ENCODE measurements at places on chromosomes 11 and 22.
A peak's percentile ranks its signal among the peaks of the same experiment; 100 is the strongest.

- DNase-seq = no peak
These were observed 3.5 kb downstream of the CLDN5 start for GRCh38 chr22:19520566-19521305.

- DNase-seq = no peak
These were observed 89.0 kb downstream of the MICAL2 start for GRCh38 chr11:12199231-12199948.

DNA sequence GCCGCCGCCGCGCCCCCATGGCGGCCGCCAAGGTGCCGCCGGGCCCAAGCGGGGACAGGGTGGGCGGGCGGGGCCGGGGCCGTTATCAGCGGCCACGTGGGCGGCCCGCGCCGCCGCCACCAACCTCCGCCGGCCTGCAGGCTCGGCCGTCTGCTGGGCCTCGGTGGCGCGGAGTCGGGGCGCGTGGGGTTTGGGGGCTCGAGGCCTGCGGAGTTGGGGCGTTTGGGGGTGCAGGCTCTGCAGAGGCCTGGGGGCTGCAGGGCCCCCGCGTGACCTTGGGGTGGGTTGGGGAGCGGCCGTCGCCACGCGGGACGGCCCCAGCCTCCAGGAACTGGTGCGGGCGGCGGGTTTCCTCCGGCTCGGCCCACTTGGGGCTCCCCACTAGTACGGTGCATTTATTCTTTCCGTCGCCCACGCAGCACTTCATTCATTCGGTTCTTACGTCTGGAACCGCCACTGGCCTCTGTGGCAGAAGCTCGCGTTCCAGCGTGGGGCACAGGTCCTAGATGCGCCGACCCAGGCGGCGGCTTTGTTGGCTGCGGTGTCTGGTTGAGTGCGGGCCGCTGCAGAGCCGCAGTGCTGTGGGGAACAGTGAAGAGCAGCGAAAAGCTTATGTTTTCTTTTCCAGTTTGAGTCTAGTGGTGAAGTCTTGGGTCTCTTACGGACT, 740 bp upstream of the TRMT2A start:
- DNase-seq = no peak

GRCh38 chr11:66479394-66480116, 679 bp upstream of the DPP3 start:
- DNase-seq = no peak

DNA sequence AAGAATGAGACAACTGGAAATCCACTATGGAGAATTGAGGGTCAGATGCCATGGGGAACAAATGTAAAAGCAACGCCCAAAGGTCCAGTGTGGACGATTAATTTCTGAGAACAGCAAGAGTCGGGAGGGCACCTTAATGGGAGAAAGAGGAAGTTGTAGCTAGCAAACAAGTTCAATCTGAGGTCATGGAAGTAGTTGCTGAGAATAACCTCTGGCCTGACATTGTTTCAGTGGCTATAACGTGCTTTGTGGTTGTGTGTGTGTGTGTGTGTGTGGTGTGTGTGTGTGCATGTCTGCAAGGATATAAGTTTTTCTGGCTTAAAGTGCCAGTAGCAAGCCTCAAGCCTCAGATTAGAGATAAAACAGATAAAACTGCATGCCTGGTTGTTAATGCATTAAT, 1630.1 kb upstream of the TENM4 start:
- no peak for DNase-seq

GRCh38 chr11:88359541-88359940, 22.0 kb upstream of the CTSC start:
- DNase-seq = no peak

DNA sequence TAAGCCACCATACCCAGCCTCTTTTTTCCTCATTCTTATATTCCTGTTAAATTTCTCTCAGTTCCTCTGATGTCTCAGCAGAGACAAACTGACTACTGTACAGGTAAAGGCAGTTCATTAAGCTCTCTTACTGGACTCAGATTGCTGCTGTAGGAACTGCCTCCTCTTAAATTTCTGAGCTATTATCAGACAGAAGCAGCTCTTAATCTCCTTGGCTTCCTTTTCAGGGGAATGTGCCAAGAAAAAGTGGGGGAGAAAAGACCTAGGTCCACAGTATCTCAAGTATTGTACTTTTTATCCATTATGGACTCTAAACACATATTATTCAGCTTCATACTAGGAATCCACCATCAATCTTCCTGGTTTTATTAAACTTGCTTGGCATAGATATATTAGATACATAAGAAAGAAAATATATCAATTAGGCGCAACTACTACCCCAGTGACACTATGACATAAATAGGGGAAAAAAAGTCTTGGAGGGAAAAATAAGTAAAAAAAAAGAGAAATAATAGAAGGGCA, 26.1 kb downstream of the MRTFA start:
- DNase-seq = no peak

GRCh38 chr22:47043835-47044721, 281.6 kb downstream of the TBC1D22A start:
- DNase-seq = no peak

- DNase-seq = no peak
These were observed 18.7 kb downstream of the RNF121 start for GRCh38 chr11:71947498-71947897.

DNA sequence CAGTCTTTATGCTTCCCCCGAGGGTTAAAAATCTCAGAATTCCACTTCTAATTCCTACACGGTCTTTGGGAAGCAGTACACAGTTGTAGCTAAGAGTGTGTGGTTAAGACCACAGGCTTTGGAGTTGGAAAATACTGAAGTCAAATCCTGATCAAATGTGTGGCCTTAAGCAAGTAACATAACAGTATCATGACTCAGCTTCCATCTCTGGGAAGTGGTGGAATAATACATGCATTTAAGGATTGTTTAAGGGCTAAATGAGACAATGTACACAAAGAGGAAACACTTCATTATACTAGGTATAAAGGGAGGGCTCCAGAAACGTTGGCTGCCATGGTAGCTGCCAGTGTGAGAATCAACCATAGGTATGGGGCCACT, 71.5 kb downstream of the FAT3 start:
- DNase-seq = no peak

- DNase-seq = no peak
These were observed 12.3 kb downstream of the SPI1 start for GRCh38 chr11:47366020-47366490.

DNA sequence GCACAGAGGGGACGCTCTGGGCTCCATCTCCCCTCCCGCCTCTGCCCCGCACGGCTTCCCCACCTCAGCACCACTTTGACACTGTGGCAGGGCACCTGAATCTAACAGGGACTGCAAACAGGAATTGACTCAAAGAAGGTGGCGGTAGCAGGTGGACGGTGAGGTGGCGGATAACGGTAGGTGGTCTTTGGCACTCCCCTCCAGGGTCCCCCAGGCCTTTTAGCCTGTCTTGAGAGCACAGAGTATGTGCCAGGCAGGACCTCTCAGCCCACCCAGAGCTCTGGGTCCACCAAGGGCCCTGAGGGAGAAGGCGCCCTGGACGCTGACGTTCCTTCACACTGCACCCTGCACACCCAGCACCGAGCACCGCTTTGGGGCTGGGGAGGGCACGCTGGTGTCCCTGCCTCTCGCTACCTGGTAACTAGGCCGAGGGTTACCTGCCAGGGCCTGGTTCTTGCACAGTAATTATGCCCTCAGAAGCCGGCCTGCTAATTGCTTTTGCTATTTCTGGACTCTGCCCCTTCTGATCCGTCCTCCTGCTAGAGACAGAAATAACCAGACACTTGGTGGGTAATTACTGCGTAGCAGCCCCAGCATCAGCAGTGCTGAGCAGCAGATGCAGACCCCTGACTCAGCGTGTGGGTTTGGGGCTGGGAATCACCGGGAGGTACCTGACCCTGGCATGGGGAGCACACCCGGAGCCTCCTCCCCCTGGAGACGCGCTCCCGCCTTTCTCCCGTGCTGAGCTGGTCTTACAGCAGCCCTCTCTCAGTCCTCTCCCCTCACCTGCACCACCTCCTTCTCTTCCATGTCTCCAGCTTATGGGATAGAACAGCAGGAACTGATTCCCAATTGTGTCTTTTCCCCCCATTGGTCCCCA, 103.3 kb upstream of the B3GAT1 start:
- no peak for DNase-seq

DNA sequence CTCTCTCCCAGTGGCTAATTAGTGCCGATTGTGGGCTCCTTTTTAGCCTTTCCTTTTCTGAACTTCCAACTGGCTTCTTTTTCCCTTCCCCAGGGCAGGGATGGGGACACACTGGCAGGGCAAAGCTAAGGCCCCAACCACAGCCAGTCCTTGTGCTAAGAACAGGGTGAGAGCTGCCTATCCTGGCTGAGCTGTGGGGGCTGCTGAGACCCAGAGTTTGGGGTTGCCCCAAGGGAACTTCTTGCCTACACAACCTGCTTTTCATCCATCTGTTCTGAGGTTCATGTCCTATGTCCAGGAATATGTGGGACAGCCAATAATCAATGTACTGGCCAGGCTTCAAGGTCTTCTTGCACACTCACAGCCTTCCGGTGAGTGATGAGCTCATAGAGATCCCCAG, 10.0 kb upstream of the TPBGL start:
- no peak for DNase-seq

GRCh38 chr11:2166091-2166851, 5.3 kb upstream of the INS start:
- peak; percentile 59 for DNase-seq

DNA sequence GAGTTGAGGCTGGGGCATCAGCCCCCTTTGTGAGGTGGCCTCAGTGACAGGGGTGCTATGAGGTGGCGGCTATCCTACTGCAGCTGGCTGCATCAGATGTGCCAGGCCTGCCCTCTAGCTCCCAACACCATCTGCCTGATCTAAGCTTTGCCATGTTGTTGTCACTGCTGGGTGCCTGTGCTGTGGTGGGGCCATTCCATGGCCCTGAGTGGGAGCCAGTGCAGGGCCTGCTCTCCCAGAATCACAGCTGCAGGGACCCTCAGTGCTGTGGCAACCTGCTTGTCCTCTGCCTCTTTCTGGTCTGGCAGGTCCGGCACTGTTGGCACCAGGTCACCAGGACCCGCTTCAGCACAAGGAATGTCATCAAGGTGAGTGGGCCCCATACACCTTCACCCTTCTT, 1.8 kb upstream of the SNU13 start:
- DNase-seq = no peak

GRCh38 chr11:85809863-85810262, 1.1 kb downstream of the SYTL2 start:
- peak; percentile 70 for DNase-seq

GRCh38 chr22:28351476-28351875, 328.2 kb downstream of the TTC28 start:
- DNase-seq = peak; percentile 61

DNA sequence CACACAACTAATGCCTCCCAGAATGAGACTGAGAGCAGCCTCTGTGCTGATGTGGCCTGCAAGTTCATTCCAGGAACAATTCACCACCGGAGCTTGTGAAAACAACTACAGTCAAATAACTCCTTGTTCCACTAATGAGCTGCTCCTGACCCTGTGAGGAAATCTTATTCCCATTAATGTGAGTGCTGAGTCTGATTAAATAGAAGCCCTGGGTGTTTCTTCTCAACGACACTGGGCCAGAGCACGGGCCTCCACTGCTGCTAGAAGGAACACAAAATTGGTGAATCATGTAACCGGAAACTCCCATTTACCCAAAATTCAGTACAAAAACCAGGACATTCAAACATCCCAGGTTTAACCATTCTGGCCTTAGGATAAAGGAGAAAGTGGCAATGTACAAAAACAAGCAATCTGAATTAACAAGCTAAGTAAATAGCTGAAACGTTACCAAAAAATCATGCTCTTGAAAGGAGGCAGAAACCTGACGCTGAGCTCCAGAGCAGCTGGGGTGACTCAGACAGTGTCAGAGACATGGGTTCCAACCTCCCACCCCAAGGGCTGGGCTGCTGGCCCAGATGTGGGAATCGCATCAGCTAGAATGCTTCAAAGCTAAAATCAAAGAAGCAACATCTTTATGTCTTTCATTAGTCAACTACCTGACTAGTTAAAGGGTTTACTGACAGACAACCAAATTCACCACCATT, 26.7 kb downstream of the SERGEF start:
- no peak for DNase-seq

DNA sequence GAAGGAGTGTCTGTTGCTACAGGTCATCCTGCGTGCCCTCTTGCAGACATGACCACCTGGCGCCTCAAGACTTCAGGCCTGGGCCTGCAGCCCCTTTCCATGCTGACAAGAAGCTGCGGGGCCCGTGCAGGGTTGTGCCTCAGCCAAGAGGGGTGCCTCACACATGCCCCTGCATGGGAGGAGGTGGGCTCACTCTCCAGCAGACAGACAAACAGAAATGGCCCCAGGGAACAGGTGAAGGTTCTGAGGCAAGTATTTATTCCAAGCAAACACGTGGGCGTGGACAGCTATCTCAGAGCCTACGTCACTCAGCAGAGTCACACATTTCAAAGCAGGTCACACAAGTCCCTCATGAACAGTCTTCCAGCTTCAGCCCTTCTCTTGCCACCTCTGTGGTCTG, 5.9 kb upstream of the SYCE3 start:
- DNase-seq = no peak

DNA sequence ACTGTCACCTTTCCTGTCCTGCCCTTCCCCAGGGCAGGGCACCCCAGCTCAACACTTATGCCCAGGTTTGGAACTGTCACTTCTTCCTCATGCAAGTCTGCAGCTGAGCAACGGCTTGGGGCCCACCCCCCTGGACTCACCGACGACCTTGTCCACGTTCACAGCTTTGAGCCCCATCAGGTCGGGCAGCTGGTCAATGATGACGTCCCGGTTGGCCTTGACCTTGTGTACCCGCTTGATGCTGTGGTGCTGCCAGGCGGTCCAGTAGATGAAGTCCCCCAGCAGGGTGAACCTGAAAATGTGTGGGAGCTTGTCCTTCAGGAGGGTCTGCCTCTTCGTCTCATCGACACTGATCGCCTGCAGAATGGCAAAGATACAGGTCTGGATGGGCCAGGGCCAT, 135.0 kb downstream of the CRYBB2 start:
- no peak for DNase-seq

DNA sequence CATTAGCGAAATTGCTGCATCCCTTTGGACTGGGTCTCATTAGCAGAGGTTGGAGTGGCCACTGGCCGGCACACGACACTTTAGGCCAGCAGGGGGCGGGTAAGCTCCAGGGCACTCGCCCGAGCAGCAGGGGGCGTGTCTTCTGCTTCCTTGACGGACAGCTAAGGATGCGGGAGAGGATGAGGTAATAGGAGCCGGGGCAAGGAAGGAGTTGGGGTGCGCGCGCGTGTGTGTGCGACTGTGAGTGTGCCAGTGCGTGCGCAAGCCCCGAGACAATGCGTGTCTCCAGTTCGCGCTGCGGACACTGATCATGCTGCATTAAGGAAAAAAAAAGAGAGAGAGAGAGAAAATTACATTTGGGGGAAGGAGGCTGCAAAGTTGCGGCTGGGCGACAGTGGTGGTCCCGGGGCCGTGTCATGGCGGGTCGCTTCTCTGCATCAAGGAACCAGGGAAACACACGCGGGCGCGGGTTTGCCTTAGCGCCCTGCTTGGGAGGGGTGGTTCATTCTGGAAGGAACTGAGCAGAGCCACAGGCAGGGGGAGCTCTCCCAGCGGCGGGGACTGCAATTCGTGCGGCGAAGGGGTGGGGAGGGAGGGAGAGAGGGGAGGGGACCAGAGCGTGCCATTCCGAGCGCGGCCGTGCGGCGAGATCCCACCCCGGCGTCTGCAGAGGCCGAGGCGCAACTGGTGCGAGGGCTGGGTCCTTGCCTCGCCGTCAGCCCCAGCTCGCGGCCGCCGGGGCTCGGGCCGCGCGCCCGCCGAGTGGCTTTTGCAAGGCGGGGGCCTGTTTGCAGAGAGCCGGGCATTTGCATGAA, at the start of gene DTX4:
TSS of gene DTX4 (plus strand) at position 625 of the 815 bp plus-strand sequence. CDS start 464 bp downstream, outside the sequence.
- peak; percentile 89 for DNase-seq

All from SK-N-DZ (cell line).